T-helper 2 cell treated with Interferon-gamma antibody and Interleukin-4, amounts not matched to agents 100 ng/mL and 5 ng/mL, for 36 hours (primary cell): ENCODE measurements at places on chromosomes 1 and 21. TPM values are rescaled to one million over a fixed set of nuclear protein-coding genes. Genes with fewer than 3 reads are reported as not detected.

PTPN22 gene
- 66.9 and 68.7 TPM in 2 replicates for total RNA-seq

FCMR gene
- total RNA-seq = 75.8 and 77.6 TPM in 2 replicates

POLR3C gene
- total RNA-seq = 33.0 and 35.2 TPM in 2 replicates

S100A1 gene
- not detected in 2 replicates for total RNA-seq

UQCRHL gene
- 1.4 and 1.9 TPM in 2 replicates for total RNA-seq

PRRX1 gene
- not detected in 2 replicates for total RNA-seq

KCNK1 gene
- 6.0 and 6.8 TPM in 2 replicates for total RNA-seq
